NCI-H1417 (cell line): ENCODE measurements at places on chromosomes 13 and 19.
A peak's percentile ranks its signal among the peaks of the same experiment; 100 is the strongest.

DNA sequence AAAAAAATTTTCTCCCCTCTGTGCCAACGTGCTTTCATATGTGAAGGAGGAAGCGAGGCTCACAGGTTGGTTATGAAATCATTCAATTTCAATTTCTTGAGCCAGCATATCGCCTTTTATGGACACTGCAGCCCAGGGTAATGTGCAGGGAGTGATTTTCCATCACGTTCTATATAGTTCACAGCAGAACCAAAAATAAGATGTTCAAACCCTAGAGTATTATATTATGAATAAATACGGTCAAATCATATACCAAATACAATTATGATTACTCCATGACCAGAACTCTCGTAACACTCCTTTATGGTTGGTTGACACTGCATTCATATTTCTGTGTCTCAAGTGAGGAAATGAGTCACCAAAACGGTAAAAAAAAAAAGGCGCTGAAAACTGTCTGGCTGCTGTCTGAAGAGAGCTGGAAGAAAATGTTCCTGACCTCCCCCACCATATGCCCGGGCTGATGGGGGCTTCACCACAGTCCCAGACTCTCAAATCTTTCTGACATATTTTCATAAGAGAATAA is 75.8 kb upstream of the UBAC2 start:
- DNase-seq = no peak

DNA sequence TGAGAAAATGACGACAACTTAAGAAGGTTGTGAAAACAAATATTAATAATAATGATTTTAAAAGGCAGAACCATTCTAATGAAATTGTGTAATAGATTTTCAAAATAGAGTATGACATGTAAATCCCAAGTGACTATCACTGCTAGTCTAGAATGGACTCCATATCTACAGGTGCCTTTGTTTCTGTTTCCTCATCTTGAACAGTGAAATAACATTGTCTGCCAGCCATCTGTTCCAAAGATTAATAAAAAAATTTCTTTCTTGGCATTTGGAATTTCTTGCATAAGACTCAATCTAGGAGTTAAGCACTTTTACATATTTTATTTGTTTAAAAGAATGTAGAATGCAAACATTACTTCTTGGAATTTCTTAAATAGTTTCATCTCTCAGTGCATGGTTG is 520.1 kb upstream of the ARGLU1 start:
- no peak for DNase-seq

GRCh38 chr13:44063881-44064280 is 184.2 kb downstream of the LACC1 start:
- no peak for DNase-seq

- no peak for DNase-seq
Observed at GRCh38 chr19:670609-671075, 5.5 kb upstream of the FSTL3 start.

GRCh38 chr13:80903911-80904310 is 563.0 kb upstream of the SPRY2 start:
- no peak for DNase-seq

GRCh38 chr19:14116525-14116917 is 1.0 kb downstream of the PRKACA start:
- no peak for DNase-seq

DNA sequence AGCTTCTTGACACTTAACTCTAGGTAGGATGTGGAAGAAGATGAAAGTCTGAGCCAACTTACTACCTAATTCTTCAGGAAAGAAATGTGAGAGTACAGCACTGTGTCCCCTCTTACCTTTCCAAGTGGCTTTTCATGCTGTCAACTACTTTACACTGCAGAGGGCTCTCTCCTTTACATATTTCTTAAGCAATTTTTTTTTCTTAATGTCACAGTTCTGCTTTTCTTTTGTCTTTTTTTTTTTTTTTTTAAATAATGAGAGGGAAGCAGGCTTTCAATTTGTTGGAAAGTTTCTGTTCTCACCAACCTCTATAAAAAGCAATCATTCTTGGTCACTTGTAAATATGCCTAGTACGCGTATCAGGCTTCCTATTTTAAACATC is 212.7 kb upstream of the MIR17HG start:
- DNase-seq = no peak

DNA sequence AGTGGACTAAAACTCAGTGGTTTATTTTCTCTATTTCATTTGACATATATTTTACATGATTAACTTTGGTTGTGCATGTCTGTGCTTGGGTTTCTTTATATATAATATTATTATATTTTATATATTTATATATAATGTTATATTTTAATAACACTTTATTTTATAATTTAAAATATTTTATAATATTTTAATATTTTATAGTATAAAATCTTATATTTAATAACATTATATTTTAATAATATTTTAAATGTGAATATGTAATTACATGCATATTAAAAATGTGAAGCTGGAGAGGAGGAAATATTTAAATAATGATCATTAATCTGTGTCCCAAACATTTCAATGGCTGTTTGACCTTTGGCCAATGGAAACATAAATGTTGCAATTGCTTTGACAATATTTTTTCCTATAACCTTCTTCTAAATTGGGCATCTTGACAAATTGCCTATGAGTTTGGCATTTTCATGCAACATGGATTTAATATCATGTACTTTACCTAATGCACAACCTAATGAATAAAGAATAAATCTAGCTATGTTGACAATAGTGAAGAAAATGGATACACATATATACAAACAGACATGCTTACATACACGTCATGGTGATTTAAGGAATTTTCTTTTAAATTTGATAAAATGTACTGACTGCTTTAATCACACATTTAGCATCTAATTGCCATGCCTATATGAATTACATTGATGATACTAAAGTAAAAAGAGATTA is 607.1 kb downstream of the SLITRK6 start:
- no peak for DNase-seq

DNA sequence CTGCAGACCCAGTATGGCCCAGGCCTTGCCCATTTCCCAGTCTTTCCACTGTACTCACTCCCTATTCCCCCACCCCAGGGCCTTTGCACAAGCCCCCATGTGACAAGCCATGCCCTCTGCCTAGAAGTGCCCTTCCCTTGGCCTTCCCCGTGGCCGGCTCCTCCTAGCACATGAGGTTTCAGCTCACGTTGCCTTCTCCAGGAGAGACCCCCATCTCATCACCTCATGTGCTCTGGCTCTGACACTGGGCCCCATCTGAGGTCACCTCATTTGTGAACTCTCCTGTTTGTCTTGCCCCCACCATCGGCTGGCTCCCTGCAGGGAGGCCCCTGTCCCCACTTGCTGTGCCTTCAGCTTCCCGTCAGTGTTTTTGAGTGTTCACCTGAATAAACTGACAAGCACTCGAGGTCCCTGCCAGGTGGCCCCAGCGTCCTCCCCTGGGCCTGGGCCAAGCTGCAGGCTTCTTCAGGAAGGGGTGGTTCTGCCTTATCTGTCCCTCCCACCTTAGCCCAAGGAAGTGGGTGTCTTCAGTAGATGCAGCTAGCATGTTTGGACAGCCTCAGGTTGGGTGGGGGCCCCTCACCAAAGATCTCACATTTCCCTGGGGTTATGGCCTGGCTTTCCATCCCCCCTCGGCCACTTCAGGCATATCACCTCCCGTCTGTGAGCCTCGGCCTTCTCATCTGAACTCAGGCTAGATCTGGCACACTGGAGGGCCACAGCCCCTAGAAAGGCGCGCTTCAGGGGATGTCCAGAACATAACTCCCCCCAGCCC is 3.8 kb upstream of the SLC25A42 start:
- peak; percentile 8 for DNase-seq
